ENCODE measurements at places on chromosomes 1 and 21.

GRCh38 chr1:232585486-232585885 is 44.4 kb downstream of the SIPA1L2 start:
- DNase-seq: no peak

DNA sequence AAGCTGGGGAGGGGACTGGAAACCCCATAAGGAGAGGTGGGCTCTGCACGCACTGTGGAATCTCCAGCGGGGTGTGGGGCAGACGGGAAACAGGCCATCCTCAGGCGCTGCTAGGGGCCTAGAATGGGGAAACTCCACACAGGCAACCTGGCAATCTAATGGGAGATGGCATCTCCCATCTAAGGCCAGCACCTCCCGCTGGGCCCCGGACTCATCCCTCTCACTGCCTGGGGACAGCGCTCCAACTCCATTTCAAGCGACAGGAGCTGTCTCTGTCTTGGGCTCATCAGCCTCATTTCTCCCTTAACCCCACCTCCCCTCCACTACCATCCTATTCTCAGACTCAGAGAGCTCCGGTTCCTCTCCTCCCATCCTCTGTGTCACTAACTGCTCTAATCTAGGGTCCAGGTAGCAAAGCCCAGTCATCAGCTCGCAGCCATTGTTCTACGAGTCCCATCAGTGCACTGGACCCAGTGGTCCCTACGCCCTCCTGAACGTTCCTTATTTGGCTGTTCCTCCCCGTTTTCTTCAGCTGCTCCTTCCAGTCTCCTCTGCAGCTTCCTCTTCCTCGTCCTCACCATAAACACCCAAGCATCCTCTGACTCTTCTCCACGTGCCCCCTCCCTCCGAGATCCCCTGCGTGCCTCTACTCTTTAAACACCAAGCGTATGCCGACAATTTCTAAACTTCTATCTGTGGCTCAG is 93.4 kb upstream of the CASZ1 start:
- no peak for DNase-seq

- DNase-seq: no peak
These were observed 496.6 kb downstream of the DPYD start for GRCh38 chr1:97424209-97424608.

GRCh38 chr1:172354291-172355274 is 65.9 kb upstream of the C1orf105 start:
- no peak for DNase-seq

- DNase-seq: no peak
These were observed 673.6 kb downstream of the MATN1 start for GRCh38 chr1:30049748-30050296.
